ENCODE measurements at places on chromosomes 5 and 9. TPM values are rescaled to one million over a fixed set of nuclear protein-coding genes. Genes with fewer than 3 reads are reported as not detected.

Gene FGF18
- total RNA-seq, result 0.50 TPM

DNA sequence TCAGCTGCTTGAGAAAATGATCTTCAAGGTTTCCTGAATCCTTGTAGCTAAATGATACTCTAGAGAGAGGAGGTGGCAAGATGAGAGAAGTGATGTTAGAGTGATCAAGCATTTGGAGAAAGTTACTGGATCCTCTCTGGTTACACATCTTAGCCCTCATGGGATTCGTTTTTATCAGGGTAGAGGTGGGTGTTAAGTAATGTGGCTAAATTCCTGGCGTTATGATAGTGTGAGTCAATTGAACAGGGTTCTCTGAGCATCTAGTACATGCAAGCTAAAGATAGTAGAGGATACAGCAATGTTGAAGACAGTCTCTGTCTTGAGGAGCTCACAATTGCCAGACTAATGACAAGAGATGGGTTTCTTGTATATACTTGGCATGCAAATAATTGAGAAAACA, 123.7 kb downstream of the PSD2 start:
- H3K27ac ChIP-seq, result no peak overlapping the region
- peaks cover 2% of the 10 kb centered on the region for H3K36me3 ChIP-seq
- DNase-seq, result no peak

GRCh38 chr5:68455216-68455615, 239.7 kb downstream of the PIK3R1 start:
- peaks cover 9% of the 10 kb centered on the region for H3K27me3 ChIP-seq
- DNase-seq, result no peak
- peaks cover 19% of the 10 kb centered on the region for H3K4me1 ChIP-seq
- peak overlapping the region; percentile 27 for H3K27ac ChIP-seq

- no peak overlapping the region for H3K4me3 ChIP-seq
- no peak overlapping the region for H3K27ac ChIP-seq
- H3K36me3 ChIP-seq, result peaks cover 2% of the 10 kb centered on the region
- H3K4me1 ChIP-seq, result peaks cover 6% of the 10 kb centered on the region
Observed at GRCh38 chr5:160341309-160341870, 29.0 kb upstream of the CCNJL start.

- H3K36me3 ChIP-seq, result peaks cover 18% of the 10 kb centered on the region
- peaks cover 54% of the 10 kb centered on the region for H3K4me1 ChIP-seq
- no peak for DNase-seq
- H3K27me3 ChIP-seq, result no peaks in the 10 kb centered on the region
- no peak overlapping the region for H3K4me3 ChIP-seq
- H3K27ac ChIP-seq, result peak overlapping the region; percentile 85
Observed at GRCh38 chr5:7876867-7877266, 7.9 kb downstream of the MTRR start.

Gene NR2F1
- total RNA-seq, result not detected

GRCh38 chr9:115944166-115944948, 209.2 kb upstream of the PAPPA start:
- no peaks in the 10 kb centered on the region for H3K36me3 ChIP-seq
- H3K4me1 ChIP-seq, result no peaks in the 10 kb centered on the region
- DNase-seq, result no peak
- H3K27me3 ChIP-seq, result no peaks in the 10 kb centered on the region
- H3K4me3 ChIP-seq, result no peak overlapping the region

GRCh38 chr9:108389056-108389455, 466.7 kb downstream of the ACTL7B start:
- no peak overlapping the region for H3K4me3 ChIP-seq
- peaks cover 2% of the 10 kb centered on the region for H3K36me3 ChIP-seq
- DNase-seq, result no peak
- no peak overlapping the region for H3K27ac ChIP-seq

Gene FOXD1
- not detected for total RNA-seq

Gene PDE6A
- total RNA-seq, result not detected

- H3K27me3 ChIP-seq, result peaks cover 5% of the 10 kb centered on the region
- H3K4me1 ChIP-seq, result no peaks in the 10 kb centered on the region
- DNase-seq, result no peak
- H3K4me3 ChIP-seq, result no peak overlapping the region
Observed at GRCh38 chr5:57692582-57693487, 210.2 kb upstream of the ACTBL2 start.

Gene SLC1A3
- not detected for total RNA-seq

DNA sequence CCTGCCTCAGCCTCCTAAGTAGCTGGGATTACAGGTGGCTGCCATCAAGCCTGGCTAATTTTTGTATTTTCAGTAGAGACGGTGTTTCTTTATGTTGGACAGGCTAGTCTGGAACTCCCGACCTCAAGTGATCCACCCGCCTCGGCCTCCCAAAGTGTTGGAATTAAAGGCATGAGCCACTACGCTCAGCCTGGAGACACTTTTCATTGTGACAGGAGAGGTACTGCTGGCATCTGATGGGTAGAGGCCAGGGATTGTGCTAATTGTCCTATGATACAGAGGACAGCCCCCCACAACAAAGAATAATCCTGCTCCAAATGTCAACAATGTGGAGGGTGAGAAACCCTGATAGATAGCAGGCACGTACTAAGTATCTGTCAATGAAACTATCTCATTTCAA, 91.3 kb upstream of the SLC25A48 start:
- no peaks in the 10 kb centered on the region for H3K36me3 ChIP-seq
- no peak overlapping the region for H3K4me3 ChIP-seq
- H3K27ac ChIP-seq, result no peak overlapping the region
- no peaks in the 10 kb centered on the region for H3K4me1 ChIP-seq

GRCh38 chr5:56415356-56415765, 182.2 kb upstream of the ANKRD55 start:
- H3K27ac ChIP-seq, result peak overlapping the region; percentile 37
- H3K36me3 ChIP-seq, result peaks cover 2% of the 10 kb centered on the region
- DNase-seq, result no peak
- H3K4me1 ChIP-seq, result peaks cover 24% of the 10 kb centered on the region
- H3K4me3 ChIP-seq, result no peak overlapping the region

Gene WDR36
- total RNA-seq, result 22.7 TPM

DNA sequence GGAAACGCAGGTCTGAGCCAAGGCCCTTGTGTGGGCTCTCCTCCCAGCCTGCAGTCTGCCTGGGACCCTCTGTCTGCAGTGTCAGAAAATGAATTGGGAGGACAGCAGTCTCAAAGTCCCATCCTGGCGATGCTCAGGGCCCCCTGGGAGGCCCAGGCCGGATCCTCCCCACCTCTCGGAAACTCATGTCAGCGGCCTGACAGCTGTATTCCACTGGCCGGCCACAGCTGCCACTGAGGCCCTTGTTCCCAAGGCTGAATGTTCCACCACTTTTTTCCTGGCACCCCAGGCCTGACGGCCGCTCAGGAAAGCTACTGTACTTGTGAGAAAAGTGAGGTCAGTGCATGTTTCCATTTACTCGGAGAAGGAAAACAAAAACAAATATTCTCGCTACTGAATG, 180.0 kb downstream of the FGF18 start:
- no peak overlapping the region for H3K4me3 ChIP-seq
- peaks cover 9% of the 10 kb centered on the region for H3K4me1 ChIP-seq
- DNase-seq, result no peak
- peaks cover 19% of the 10 kb centered on the region for H3K27me3 ChIP-seq
- H3K36me3 ChIP-seq, result no peaks in the 10 kb centered on the region

Gene TNFAIP8
- 130 TPM for total RNA-seq

Gene IL9
- not detected for total RNA-seq

Gene SVEP1
- 0.17 TPM for total RNA-seq

DNA sequence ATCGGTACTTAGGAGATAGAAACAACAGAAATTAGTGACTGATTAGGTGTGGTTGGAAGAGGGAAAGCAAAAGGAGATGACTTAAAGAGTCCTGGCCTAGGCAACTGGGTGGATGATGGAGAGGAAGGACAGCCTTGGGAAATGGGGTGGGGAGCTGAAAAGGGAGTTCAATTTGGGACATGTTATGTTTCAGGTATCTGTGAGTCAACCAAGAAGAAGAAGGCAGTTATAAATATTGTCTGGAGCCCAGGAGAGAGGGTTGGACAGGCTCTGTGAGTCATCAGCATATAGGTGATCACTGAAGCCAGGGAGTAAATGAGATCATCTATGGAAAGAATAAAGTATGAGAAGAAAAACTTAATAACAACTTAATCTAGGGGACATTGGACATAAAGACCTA, 357.7 kb downstream of the NPR3 start:
- H3K4me3 ChIP-seq, result no peak overlapping the region
- no peaks in the 10 kb centered on the region for H3K27me3 ChIP-seq
- no peaks in the 10 kb centered on the region for H3K4me1 ChIP-seq
- H3K27ac ChIP-seq, result no peak overlapping the region
- DNase-seq, result no peak
- H3K36me3 ChIP-seq, result no peaks in the 10 kb centered on the region

Gene ADGRD2
- total RNA-seq, result not detected

GRCh38 chr5:73745836-73746235, 119.8 kb downstream of the ARHGEF28 start:
- no peak overlapping the region for H3K4me3 ChIP-seq
- no peaks in the 10 kb centered on the region for H3K4me1 ChIP-seq
- no peak overlapping the region for H3K27ac ChIP-seq
- H3K27me3 ChIP-seq, result peaks cover 12% of the 10 kb centered on the region

DNA sequence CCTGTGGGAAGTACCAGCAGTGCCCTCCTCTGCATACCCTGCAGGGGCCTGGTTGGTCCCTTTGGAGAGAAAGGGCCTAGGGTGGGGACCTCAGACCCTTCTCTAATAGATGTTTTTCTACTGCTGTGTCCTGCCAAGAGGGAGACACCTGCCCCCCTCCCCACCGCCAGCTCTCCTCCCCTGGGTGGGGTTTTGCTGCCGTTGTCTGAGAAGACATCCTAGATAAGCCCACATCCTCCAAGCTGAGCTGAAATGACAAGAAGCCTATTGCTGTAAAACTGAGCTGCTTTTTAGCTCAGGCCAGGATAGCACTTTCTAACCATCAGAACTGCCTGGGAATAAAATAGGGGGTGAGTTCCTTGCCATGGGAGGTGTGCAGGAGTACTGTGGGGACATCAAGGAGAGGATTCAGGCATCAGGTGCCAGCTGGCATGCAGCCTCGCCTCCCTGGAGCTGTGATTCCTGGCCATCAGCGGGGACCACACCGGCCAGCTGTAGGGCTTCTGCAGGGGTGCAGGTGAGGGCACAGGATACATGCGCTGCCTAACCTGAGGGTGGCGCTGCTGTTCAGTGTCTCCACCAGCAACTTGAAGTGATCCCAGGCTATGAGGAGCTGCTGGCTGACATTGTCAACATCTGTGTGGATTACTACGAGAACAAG, 37.9 kb downstream of the CYFIP2 start:
- H3K4me3 ChIP-seq, result peak overlapping the region; percentile 67
- H3K27me3 ChIP-seq, result no peaks in the 10 kb centered on the region
- peak overlapping the region; percentile 93 for H3K27ac ChIP-seq
- peak; percentile 38 for DNase-seq
- H3K4me1 ChIP-seq, result peaks cover 57% of the 10 kb centered on the region

Gene SPATA31E1
- total RNA-seq, result not detected

DNA sequence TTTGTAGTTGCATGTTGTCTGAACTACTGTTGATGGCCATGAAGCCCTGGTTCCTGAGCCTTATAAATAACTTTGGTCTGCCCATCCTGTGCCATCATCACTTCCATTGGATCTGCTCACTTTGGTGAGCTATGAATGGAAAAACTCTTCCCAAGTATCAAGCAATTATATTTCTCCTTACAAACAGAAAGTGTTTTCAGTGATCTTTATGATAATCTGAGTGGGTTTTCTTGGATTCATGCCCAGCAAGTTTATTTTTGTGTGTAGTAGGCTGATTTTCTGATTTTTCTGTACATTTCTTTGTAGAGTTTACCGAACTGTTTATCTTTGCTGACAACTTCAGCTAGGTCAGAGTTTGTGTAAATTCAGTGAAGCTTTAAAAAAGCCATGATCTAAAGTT, 31.0 kb downstream of the CAMK4 start:
- H3K36me3 ChIP-seq, result peaks cover 7% of the 10 kb centered on the region
- peaks cover 45% of the 10 kb centered on the region for H3K4me1 ChIP-seq
- peak overlapping the region; percentile 77 for H3K4me3 ChIP-seq
- H3K27me3 ChIP-seq, result no peaks in the 10 kb centered on the region
- DNase-seq, result no peak
- H3K27ac ChIP-seq, result peak overlapping the region; percentile 96

Gene PRSS3
- not detected for total RNA-seq

DNA sequence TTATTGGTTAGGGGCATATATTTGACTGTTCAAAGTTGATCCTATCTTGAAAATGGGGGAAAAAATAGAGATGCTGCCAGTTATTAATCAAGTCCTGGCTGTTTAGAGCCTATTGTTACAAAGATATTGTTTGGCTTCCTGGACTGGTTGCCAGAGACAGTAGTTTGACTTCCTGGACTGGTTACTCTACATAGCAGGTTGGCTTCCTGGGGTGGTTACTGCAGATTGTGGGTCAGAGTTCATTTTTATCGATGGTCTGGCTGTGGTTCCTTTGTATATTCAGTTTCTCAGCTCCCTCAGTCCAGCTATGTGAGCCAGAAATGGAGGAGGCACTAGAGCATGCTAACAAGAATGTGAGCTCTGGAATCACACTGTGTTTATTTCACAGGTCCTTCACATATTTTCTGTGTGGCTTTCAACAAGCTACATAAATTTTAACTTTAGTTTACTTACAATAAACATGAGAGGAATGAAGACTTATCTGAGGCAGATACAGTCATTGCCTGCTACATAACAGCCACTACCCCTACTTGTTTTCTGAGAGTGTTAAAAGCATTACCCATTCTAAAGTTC, 137.6 kb downstream of the TRPM3 start:
- H3K36me3 ChIP-seq, result no peaks in the 10 kb centered on the region
- DNase-seq, result no peak
- H3K27ac ChIP-seq, result no peak overlapping the region
- H3K27me3 ChIP-seq, result no peaks in the 10 kb centered on the region

Gene IL3
- total RNA-seq, result not detected

Gene TTLL11
- 2.3 TPM for total RNA-seq

Gene RNF183
- total RNA-seq, result not detected

GRCh38 chr9:124531115-124531514, 23.9 kb upstream of the NR5A1 start:
- H3K4me3 ChIP-seq, result no peak overlapping the region
- peaks cover 18% of the 10 kb centered on the region for H3K27me3 ChIP-seq
- no peak for DNase-seq
- no peak overlapping the region for H3K27ac ChIP-seq
- H3K4me1 ChIP-seq, result peaks cover 2% of the 10 kb centered on the region
- peaks cover 2% of the 10 kb centered on the region for H3K36me3 ChIP-seq

- peaks cover 55% of the 10 kb centered on the region for H3K27me3 ChIP-seq
- H3K27ac ChIP-seq, result no peak overlapping the region
- no peak overlapping the region for H3K4me3 ChIP-seq
- H3K4me1 ChIP-seq, result peaks cover 3% of the 10 kb centered on the region
- H3K36me3 ChIP-seq, result peaks cover 2% of the 10 kb centered on the region
- no peak for DNase-seq
Observed at GRCh38 chr9:34540827-34541226, 18.0 kb upstream of the ENHO start.

Gene BTNL8
- not detected for total RNA-seq
